NCI-H1694 treated with DMSO at 0.1 percent for 48 hours (cell line): ENCODE measurements at places on chromosomes 3 and 15.

- DNase-seq = no peak
Observed at GRCh38 chr3:59374091-59374817, 324.4 kb upstream of the CFAP20DC start.

GRCh38 chr3:15903759-15904720 lies 106.3 kb upstream of the ANKRD28 start:
- DNase-seq = no peak

- DNase-seq = no peak
Observed at GRCh38 chr3:118968111-118968510, 66.5 kb downstream of the IGSF11 start.

DNA sequence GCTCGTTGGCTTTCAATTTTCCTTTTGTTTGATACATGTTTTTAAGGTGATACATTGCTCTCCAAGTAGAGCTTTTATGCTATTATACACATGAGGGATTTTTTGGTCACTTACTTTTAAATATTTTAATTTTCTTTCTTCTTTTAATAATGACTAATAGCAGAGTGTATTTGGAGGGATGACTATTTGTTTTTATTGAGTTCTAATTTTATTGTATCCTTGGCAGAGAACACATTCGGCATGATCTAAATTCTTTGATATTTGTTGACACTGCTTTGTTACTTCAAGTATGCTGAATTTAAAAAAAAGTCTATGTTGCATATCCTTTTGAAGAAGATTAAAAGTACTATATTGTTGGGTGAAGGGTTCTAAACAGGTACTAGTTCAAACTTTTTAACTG lies 149.9 kb upstream of the PDZRN3 start:
- DNase-seq = no peak

GRCh38 chr15:57762302-57762701 lies 55.8 kb downstream of the POLR2M start:
- DNase-seq = no peak

DNA sequence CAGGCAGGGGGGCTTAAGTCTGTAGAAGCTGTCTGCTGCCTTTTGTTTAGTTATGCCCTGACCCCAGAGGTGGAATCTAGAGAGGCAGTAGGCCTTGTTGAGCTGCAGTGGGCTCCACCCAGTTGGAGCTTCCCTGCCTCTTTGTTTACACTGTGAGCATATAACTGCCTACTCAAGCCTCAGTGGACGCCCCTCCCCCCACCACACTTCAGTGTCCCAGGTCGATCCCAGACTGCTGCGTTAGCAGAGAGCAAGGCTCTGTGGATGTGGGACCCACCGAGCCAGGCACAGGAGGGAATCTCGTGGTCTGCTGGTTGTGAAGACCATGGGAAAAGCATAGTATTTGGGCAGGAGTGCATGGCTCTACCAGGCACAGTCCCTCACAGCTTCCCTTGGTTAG lies 446.8 kb upstream of the RARB start:
- DNase-seq = no peak

- no peak for DNase-seq
Observed at GRCh38 chr3:133926736-133927539, 31.3 kb upstream of the RAB6B start.

DNA sequence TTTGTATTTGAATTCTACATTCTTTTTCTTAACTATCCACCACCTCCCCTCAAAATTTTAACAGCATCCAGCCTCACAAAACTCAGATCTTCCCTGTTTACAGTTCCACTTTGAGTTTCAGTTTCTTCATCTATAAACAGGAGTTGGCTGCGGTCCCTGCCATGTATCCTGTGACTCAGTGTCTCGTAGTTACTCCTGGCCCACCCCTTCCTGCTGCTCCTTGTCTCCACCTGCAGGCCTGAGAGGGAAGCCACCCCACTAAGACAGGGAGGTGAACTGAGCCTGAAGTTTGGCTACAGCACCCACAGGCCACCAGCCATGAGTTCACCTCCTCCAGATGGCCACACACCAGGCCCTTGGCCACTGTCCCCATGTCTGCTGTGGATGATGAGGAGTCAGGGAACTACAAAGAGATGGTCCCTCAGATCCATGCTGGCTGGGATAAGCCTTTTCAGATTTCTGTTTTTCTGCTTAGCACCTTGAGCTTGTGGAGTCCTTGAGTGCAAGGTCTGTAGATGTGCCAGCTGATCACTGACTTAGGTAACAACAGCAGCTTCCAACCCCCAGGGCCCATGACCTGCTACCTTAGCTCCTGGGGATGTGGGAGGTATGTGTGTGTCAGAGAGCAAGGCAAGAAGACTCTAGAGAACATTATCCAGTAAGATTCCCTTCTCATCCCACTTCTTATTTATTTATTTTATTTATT lies 37.5 kb downstream of the CD86 start:
- no peak for DNase-seq

DNA sequence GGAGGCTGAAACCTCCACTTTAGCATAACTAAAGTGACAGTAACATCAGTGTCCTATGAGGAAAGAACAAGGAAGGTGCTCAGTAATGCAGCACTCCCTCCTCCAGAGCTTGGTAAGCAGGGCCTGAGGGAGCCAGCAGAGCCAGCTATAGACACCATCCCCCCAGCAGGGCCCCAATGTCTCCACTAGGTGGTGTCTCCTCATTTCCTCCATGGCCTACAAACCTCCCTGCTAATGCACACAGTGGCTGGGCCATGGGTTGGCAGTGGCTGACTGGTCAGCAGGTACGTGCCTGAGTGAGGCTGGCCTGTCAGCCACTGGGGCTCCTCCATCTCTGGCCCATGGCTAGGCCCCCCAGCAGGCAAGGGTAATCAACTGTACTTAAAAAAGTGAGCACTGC lies 13.6 kb downstream of the MRPS25 start:
- DNase-seq = no peak

GRCh38 chr3:17995769-17996168 lies 253.3 kb upstream of the TBC1D5 start:
- DNase-seq = no peak

GRCh38 chr3:35440826-35441225 lies 198.5 kb upstream of the ARPP21 start:
- DNase-seq = no peak

DNA sequence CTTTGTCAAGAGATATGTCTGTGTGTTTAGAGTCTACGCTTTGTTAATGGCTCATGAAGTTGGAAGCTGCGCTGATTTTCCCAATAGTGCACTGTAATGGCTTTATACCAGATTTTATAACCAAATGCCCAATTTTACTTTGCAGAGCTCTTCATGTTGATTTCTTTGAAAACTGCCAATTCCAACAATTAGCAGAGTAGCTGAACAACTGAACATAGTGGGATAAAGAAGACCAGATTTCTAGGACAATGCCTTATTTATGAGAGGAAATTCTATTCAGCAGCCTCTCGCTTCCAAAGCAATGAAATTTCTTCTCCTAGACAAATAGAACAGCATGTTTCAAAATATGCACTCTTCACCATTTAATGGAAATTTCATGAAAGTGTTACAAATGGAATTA lies 66.9 kb upstream of the PROK2 start:
- DNase-seq = no peak

DNA sequence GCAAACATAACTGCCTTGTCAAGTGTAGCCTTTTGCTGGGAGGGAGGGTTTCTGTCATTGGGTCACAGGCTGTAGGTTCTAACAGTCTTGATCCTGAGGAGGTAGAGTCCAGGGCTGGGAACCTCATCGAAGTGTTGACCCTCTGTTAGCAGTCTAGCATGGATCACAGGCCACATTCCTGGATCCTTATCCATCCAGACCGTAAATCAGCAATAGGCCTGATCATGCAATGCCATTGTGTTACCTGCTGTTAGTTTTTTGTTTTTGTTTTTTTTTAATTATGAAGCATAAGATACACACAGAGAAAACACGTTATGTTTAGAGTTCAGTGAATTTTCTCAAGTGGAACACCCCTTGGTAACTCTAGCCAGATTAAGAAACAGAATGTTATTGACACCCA lies 282.0 kb upstream of the TPM1 start:
- no peak for DNase-seq

- no peak for DNase-seq
Observed at GRCh38 chr3:156334841-156335545, 214.6 kb downstream of the KCNAB1 start.

- no peak for DNase-seq
Observed at GRCh38 chr3:159859424-159859823, 129.2 kb upstream of the IL12A start.

GRCh38 chr3:182989566-182989965 lies 9.2 kb upstream of the DCUN1D1 start:
- no peak for DNase-seq

DNA sequence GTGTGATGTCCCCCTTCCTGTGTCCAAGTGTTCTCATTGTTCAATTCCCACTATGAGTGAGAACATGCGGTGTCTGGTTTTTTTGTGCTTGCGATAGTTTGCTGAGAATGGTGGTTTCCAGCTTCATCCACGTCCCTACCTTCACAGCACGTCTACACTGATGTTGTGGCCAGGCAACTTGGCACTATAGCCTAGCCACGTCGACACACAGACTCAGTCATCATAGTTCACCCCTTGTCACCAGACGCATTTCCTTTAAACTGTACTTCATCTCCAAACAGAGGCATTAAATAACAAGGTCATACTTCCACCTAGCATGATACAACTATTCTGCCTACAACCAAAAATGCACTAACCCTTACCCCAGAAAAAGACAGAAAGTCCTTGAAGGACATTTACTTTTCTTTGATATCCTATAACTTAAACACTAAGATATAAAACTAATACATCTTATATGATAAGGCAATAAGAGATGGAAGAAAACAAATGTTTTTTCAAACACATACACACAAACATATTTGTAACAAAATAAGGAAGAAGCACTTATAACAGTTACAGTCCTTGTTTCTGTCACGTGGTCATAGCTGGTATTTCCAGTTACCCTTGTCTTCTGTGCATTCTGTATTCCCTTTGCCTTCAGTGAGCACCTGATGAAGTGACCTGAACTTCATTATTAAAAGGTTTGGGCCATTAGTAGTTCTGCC lies 121.4 kb downstream of the KLF13 start:
- no peak for DNase-seq
